Heart right ventricle (tissue), 16 donors: ENCODE measurements at places on chromosomes 13 and 19. TPM values are rescaled to one million over a fixed set of nuclear protein-coding genes. Genes with fewer than 3 reads are reported as not detected.

DNA sequence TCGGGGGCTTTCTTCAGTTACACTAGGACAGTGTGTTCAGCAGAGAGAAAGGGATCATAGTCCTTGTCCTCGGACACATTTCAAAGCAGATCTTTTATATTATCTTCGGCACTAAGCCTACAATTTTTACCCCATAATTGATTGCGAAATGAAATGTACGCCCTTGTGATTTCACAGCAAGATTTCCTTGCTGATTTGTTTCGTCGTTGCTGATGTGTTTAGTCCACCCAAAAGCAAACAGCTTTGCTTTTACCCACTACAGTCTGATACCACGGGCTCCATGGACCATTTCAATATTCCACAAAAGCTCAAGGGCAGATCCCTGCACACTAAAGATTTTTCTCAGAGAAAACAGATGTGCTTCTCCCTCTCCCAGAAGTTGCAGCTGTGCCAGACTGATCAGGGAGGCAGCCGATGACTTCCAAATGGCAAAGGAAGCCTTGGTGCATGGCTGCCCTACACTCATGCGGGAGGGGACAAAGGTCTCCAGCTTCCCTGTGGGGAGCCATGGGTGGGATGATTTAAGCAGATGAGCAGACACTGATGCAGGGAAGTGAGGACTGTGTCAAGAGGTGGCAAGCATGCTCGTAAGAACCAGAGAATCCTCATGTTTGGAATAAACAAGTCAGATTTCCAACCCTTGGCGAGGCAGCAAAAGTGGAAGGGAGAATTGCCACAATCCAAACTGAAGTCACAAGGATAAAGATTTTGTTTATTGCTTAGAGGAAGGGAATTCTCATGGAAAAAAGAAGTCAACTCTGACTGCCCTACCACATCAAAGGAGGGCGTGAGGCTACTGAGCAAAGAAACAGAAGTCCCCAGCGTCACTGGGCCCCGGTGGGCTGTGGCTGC lies 81.1 kb downstream of the STK24 start:
- DNase-seq, result no peak

GRCh38 chr13:44541601-44542000 lies 34.5 kb downstream of the TSC22D1 start:
- no peak for DNase-seq

GRCh38 chr13:77383097-77383496 lies 56.2 kb upstream of the MYCBP2 start:
- DNase-seq, result no peak

GRCh38 chr19:54428323-54429175 lies 13.3 kb downstream of the TTYH1 start:
- DNase-seq, result no peak

- DNase-seq, result no peak
Measured at GRCh38 chr19:35608251-35608650, 4.3 kb upstream of the HAUS5 start.

- DNase-seq, result peak; percentile 49
Measured at GRCh38 chr19:13207237-13207845, 57.1 kb downstream of the IER2 start.

GRCh38 chr19:5136073-5136855 lies 167.4 kb downstream of the KDM4B start:
- DNase-seq, result no peak

The STARD13 gene
- polyA plus RNA-seq, result 7.1 TPM

The KL gene
- 0.80 TPM for polyA plus RNA-seq

The GAS6 gene
- 113 TPM for polyA plus RNA-seq

The ACP5 gene
- 1.9 TPM for polyA plus RNA-seq
